Stimulated activated CD8-positive, alpha-beta memory T cell treated with anti-CD3 and anti-CD28 coated beads, Interleukin-4, amount 100 ng/mL, for 48 hours (primary cell): ENCODE measurements at places on chromosomes 4 and X.

- DNase-seq, result no peak
Measured at GRCh38 chr4:31081366-31081765, 361.2 kb downstream of the PCDH7 start.

DNA sequence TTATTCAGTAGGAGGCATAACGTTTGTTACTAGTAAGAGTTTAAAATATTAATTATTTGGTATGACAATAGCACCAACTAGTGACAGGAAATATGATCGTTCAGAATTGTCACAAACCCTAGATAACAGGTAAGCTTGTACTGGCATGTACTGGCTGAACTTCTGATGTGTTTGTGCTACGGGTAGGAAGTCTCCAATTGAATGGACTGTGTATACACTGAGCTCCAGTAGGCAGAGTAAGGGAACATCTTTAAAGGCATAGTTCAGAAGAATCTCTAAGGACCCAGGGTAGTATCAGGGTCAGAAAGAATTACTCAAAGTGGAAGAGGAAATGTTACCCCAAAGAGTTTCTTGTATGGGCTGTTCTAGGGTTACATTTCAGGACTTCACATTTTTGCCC is 230.4 kb downstream of the EDA2R start:
- no peak for DNase-seq

GRCh38 chr4:40325406-40326019 is 9.6 kb upstream of the CHRNA9 start:
- DNase-seq, result peak; percentile 64

GRCh38 chr4:22315628-22316027 is 200.2 kb downstream of the ADGRA3 start:
- no peak for DNase-seq

DNA sequence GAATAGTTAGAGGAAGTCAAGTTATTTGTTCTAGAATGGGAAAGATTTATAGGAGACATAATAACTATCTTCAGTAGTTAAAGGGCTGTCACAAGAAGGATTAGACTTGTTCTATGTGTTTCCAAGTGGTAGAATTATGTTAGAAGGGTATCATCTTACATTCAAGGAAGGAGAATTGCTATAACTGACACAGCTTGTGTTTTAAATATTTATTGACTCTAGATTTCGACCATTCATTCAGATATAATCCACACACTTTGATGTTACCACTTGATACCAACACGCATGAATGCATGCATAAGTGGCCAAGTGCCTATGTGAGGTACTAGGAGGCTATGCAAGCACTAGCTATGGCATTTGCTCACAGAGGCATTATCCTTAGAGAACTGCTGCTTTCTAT is 122.7 kb downstream of the CCNB3 start:
- no peak for DNase-seq

- no peak for DNase-seq
Measured at GRCh38 chr4:91427171-91427570, 876.6 kb upstream of the GRID2 start.

DNA sequence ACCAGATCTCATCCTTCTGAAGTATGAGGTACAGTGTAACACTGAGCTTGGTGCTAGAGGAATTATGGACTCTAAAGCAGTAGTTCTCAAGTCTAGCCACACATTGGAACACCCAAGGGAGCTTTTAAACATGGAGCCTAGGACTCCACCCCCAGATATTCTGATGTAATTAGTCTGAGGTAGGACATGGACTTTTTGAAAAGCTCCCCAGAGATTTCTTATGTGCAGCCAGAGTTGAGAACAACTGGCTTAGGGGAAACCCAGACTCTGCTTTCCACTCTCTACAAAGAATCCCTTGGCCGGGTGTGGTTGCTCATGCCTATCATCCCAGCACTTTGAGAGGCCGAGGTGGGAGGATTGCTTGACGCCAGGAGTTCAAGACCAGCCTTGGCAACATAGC is 11.6 kb upstream of the GDPD2 start:
- no peak for DNase-seq

DNA sequence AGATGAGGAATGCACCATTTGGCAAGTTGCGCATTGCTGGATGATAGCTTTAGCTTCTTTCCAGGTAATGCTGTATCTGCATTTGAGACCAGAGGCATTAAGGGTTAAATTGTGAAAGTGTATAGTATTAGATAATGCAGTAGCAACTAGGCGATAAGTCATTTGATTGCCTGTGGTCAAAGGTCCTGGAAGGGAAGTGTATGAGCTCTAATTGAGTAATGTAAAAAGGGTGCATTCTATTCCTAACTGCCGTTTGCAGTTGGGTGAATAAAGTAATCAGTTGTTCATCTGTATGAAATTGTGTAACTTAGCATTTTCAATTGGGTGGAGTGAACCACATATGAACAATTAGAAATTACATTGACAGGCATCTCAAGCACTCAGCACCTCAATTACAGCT is 54.5 kb upstream of the WDR1 start:
- no peak for DNase-seq

DNA sequence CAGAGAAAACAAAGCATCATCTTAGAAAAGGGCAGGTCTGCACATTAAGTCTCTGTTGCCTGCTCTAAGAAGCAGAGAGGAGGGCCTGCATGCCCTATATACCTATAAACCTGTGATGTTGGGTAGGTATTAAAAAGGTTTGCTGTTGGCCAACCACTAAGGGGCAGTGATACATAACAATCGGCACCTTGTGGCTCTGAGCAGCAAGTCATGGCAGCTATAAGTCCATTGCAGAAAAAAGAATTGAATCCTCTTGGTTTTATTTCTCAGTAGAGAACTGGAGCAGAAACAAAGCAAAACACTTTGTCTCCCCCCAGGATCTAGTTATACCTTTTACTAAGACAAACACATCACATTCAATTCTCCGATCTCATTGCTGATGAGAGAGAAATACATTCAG is 1364.4 kb downstream of the STIM2 start:
- DNase-seq, result no peak

- no peak for DNase-seq
Measured at GRCh38 chr4:106978046-106978774, 57.9 kb downstream of the DKK2 start.

DNA sequence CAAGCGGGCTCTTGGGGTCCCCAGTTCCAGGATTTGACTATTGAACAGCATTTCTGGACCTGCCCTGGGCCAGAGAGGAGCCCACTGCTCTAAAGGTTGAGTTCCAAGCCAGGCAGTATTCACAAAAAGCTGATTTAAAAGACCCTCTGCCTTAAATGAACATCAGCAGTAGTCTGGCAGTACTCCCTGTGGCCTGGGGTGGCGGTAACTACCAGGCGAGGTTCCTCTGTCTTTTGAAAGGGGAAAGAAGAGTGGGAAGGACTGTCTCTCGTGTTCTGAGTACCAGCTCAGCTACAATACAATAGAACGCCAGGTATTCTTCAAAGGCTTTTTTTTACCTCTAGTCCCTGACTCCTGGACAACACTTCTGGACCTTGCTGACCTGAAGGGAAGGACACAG is 456.4 kb upstream of the TEX13C start:
- DNase-seq, result no peak

DNA sequence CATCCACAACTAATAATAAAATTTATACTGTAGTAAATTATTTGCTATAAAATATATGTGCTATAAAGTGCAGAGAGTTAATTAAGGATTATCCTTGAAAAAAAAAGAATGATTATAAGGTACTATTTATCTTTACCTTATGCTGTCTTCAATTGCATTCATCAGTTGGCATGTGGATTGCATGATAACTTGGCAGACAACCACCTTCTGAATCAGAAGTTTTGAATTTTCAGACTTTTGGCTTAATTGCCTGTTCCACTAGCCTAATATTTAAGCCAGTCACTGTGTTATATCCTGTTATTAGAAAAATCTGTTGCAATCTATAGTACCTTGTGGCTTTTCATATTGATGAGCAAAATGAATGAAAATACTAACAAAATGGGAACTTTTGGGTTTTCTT is 1040.3 kb upstream of the PCDH10 start:
- DNase-seq, result no peak

DNA sequence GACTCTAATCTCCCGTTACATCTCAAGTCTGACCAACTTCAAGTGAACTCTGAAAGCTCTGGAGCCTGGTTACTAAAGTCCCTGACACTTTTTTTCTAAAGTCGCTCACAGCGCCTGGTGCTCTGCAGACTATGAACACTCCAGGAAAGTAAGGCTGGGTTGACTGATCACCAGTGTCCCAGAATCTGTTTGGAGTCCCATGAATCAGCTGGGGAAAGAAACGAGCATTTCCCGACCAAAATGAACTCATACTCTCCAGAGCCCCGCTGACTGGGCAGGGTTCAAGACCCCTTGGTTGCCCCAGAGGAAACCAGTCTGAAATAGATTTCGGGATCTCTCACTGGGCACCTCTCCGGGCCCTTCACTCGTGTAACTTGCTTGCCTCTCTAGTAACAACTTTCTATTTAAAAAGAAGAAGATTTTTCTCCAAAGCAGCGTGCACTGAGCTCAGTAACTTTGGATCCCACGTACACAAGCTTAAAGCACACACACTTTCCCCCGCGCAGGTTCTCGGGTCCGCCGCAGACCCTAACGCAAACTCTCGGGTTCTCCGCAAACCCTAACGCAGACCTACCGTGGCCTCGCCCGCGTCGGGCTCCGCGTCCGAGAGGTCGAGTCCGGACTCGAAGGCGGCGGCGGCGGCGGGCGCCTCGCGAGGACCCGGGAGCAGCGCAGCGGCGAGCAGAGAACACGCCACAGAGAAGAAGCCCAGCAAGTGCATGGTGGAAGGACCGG is 964 bp downstream of the VEGFC start:
- no peak for DNase-seq

GRCh38 chr4:105543881-105544280 is 8.5 kb upstream of the ARHGEF38 start:
- DNase-seq, result no peak

DNA sequence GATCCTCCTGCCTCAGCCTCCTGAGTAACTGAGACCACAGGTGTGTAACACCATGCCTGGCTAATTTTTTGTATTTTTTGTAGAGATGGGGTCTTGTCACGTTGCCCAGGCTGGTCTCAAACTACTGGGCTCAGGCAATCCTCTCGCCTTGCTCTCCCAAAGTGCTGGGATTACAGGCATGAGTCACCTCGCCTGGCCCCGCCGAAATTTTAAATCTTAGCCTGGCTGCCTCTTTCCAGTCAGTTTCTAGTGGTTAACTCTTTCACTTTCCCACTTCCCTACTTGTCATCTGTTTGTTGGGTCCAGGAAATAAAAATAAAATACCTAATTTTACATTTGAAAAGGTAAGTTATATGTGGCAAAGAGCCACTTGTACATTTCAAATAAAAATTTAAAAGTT is 62.4 kb downstream of the TMEM165 start:
- DNase-seq, result no peak

GRCh38 chr4:158656439-158656838 is 15.2 kb downstream of the C4orf46 start:
- no peak for DNase-seq

DNA sequence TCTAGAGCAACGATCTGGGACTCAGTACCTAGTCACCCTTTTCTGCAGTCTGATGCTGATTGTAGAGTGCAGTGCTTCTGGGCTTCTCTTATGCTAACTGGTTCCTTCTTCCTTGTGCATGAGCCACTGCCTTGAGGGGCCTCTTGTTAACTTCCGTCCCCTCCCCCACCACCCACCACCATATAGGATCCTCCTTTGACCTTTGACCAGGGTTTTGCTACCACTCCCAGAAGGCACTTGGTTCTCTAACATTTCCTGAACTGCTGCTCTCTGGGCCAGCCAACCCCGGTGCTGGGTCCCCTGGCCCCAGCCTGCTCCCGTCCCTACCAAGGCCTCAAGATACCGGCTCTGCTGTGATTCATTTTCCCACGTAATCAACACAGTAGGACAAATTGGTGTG is 104.6 kb upstream of the KLF3 start:
- DNase-seq, result no peak

GRCh38 chr4:41060352-41061334 is 153.7 kb downstream of the APBB2 start:
- no peak for DNase-seq

- DNase-seq, result no peak
Measured at GRCh38 chrX:43064096-43064495, 286.1 kb upstream of the PPP1R2C start.

GRCh38 chrX:48538641-48539344 is 721 bp upstream of the TBC1D25 start:
- DNase-seq, result no peak

GRCh38 chr4:168584321-168584771 is 87.5 kb downstream of the PALLD start:
- no peak for DNase-seq

GRCh38 chrX:49947781-49948180 is 25.4 kb downstream of the CLCN5 start:
- no peak for DNase-seq

DNA sequence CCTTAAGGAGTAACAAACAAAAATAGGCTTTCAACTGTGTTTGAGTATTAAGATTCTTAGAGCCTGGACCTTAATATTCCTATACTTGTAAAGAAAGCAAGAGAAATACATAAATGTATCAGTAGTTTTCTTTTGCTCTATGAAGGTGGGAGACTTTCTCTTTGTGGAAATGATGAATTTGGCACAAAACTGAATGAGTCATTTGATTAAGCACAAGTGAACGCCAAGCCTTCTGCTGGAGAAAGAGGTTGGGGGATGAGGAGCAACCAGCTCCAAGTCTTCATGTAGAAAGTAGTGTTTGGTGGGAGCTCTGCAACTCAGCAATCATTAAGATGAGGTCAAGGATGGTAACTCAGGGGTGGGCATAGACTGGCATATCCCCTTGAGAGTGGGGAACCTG is 49.6 kb downstream of the MEPE start:
- no peak for DNase-seq

DNA sequence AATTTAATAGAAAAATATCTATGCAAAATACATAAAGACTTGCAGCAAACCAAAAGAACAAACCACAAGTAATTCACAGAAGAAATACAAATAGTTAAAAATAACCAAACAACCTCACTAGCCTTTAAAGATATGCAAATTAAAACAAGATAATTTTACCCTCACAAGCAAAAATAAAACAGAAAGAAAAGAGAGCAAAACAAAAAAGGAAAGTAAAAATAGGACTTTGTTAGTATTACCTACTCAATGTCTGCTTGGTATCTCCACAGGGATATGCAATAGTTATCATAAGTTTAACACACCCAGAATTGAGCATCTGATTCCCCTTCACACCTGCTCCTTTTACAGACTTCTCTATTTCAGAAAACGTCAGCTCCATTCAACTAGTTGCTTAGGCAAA is 737.5 kb upstream of the MAGEB2 start:
- DNase-seq, result no peak

- DNase-seq, result no peak
Measured at GRCh38 chr4:107966903-107967302, 22.8 kb upstream of the HADH start.

DNA sequence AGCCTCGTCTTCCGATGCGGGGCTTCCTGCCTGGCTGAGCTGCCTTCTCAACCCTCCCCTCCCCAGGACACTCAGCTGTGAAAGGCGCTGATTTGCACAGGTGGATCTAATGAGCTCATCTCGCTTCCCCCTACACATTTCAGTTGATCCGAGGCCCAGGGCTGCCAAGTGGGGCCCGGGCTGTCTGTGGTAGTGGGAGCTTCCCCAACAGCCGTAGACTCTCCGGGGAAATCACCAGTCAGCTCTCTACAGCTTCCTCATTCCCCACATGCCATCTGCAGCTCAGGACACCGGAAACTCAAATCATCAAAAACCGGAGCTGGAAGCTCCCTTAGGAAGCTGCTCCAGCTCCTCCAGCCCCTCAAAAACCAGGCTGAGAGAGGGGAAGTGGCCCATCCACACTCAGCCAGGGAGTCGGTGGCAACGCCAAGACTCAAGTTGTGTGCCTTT is 56.2 kb downstream of the SMIM20 start:
- DNase-seq, result no peak
